ENCODE measurements at places on chromosomes 3 and 15.
A peak's percentile ranks its signal among the peaks of the same experiment; 100 is the strongest.

DNA sequence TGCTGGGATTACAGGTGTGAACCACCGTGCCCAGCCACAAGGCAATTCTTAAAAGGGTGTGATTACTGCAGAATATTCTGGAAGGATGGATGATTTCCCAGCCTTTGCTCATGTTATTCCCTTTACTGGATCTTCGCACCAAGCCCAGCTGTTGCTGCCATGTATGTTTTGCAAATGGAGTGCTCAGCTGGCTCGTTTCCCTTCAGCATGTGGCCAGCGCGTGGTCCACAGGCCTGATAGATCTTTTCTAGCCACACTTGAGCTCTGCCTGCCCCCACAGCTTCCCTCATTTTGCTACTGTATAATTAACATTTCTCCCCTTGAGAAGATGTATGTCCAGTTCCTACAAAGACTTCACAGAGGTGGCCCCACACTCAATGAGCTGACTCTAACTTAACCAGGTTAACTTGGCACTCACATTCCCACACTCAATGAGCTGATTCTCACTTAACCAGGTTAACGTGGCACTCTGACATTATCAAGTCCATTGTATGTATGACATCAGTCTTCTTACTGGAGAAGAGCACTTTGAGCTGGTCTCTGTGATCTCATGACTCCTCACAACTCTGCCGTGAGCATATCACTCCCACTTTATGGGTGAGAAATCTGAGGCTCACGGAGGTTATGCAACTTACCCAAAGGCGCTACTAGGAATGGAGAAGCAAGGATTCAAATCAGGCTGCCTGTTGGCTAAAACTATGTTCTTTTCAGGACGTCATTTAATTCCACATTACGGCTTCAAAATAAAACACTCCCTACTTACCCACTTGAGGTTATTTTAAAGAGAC, 49.2 kb downstream of the TM4SF4 start:
- peaks cover 13% of the 10 kb centered on the region for H3K36me3 ChIP-seq
- H3K27me3 ChIP-seq: no peaks in the 10 kb centered on the region
- no peak overlapping the region for H3K27ac ChIP-seq
- no peak for DNase-seq

DNA sequence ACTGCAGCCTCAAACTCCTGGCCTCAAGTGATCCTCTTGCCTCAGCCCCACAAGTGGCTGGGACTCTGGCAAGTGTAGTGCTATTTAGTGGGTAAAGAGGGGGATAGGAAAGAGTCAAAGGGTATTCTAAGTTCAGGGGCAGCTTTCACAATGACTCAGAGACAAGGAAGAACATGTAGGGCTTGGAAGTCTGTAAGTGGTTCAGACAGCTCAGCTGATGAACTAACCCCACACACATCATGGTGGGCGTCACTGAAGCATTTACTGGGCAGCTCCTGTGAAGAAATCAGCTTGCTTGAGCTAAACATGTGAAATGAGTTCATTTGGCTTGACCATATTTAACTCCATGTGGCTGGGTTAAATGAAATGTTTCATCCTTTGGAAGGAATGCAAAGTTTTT, 34.6 kb upstream of the THSD4 start:
- DNase-seq: no peak
- H3K4me1 ChIP-seq: no peaks in the 10 kb centered on the region
- H3K27ac ChIP-seq: no peak overlapping the region

GRCh38 chr15:66919421-66919820, 146.0 kb upstream of the SMAD3 start:
- H3K27me3 ChIP-seq: no peaks in the 10 kb centered on the region
- no peaks in the 10 kb centered on the region for H3K36me3 ChIP-seq
- no peak for DNase-seq

- H3K4me1 ChIP-seq: no peaks in the 10 kb centered on the region
- no peaks in the 10 kb centered on the region for H3K27me3 ChIP-seq
- no peak overlapping the region for H3K4me3 ChIP-seq
- H3K27ac ChIP-seq: no peak overlapping the region
- H3K36me3 ChIP-seq: no peaks in the 10 kb centered on the region
These were observed 76.3 kb downstream of the RAB11A start for GRCh38 chr15:65945616-65946015.

DNA sequence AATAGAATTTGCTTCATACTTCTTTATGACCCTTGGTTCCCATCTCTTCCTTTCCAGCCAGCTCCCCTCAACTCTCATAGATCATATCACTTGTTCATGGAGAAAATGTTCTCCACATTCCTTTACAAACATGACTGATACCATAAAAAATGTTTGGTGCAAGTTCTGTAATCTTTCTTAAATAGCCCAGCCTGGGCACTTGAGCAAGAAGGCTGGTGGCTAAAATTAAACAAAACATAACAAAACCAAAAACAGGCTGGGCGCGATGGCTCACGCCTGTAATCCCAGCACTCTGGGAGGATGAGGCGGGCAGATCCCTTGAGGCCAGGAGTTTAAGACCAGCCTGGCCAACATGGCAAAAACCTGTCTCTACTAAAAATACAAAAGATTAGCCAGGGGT, 8.9 kb upstream of the POLR2M start:
- no peak for DNase-seq
- no peaks in the 10 kb centered on the region for H3K36me3 ChIP-seq
- peaks cover under 1% of the 10 kb centered on the region for H3K4me1 ChIP-seq
- no peaks in the 10 kb centered on the region for H3K27me3 ChIP-seq

- H3K4me1 ChIP-seq: no peaks in the 10 kb centered on the region
- no peak overlapping the region for H3K27ac ChIP-seq
- H3K27me3 ChIP-seq: no peaks in the 10 kb centered on the region
- H3K36me3 ChIP-seq: no peaks in the 10 kb centered on the region
These were observed 60.9 kb upstream of the FSIP1 start for GRCh38 chr15:39843565-39843964.

GRCh38 chr3:177673112-177673914, 476.0 kb upstream of the TBL1XR1 start:
- H3K4me1 ChIP-seq: peaks cover 13% of the 10 kb centered on the region
- no peaks in the 10 kb centered on the region for H3K36me3 ChIP-seq
- no peak overlapping the region for H3K4me3 ChIP-seq
- H3K27me3 ChIP-seq: no peaks in the 10 kb centered on the region
- peak; percentile 43 for DNase-seq

- no peaks in the 10 kb centered on the region for H3K36me3 ChIP-seq
- H3K27me3 ChIP-seq: no peaks in the 10 kb centered on the region
- H3K27ac ChIP-seq: no peak overlapping the region
- no peak for DNase-seq
These were observed 31.4 kb upstream of the MAGEF1 start for GRCh38 chr3:184743248-184743647.

DNA sequence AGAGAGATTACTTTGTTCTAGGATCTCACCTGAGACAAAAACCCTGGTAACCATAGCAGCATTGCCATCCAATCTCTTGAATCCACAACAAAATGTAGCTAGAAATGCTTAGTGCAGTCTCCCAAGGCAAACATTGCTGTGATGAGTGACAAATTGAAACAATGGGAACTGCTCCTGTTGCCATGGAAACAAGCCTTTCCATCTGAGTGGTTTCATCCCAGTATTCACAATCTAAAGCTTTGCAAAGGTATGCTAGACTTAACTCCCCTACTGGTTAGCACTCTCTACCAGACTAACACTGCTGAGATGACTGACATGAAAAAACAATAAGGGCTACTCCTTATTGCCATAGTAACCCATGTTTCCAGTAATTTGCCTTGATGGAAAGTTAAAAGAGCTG, 172.6 kb upstream of the CNTN3 start:
- H3K27me3 ChIP-seq: no peaks in the 10 kb centered on the region
- no peak for DNase-seq
- no peak overlapping the region for H3K27ac ChIP-seq

- H3K27ac ChIP-seq: no peak overlapping the region
- no peak overlapping the region for H3K4me3 ChIP-seq
- peaks cover 28% of the 10 kb centered on the region for H3K27me3 ChIP-seq
- no peak for DNase-seq
These were observed 3.3 kb downstream of the C3orf70 start for GRCh38 chr3:185149591-185149990.

DNA sequence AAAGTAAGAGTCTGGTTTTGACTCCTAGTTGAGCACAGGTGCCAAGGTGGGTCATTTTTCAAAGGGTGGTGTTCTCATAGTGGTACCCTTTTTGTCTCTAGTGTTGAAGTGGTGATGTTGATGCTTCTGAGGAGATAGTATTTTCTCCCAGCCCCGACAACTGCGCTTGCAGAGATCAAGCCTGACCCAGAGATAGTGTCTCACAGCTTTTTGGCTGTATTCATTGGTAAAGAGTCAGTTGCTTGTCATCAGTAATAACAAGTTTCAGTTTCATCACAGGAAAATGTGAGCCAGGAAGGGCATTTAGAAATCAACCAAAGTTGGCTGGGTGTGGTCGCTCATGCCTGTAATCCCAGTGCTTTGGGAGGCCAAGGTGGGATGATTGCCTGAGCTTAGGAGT, 139.3 kb downstream of the NFKBIZ start:
- H3K4me1 ChIP-seq: no peaks in the 10 kb centered on the region
- no peaks in the 10 kb centered on the region for H3K27me3 ChIP-seq
- H3K36me3 ChIP-seq: no peaks in the 10 kb centered on the region
- no peak for DNase-seq

DNA sequence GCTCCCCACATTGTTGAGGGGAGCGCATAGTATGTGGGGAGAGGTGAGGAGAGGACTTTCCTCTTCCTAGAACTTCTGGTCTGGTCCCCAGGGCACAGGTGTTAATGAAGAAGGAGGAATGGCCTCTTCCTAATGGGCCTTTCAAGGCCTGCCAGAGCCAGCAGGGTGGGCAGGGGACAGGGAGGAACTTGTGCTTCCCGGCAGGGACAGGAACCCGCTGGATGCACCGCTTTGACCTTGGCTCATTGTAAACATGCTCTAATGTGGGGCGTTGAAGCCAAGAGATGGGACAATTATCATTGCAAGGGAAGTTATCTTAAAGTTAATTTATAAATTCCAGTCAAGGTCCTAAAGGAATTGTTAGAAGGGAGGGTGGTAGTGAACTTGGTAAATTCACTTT, 21.0 kb upstream of the CHRNB4 start:
- no peak for DNase-seq
- H3K36me3 ChIP-seq: no peaks in the 10 kb centered on the region
- no peak overlapping the region for H3K4me3 ChIP-seq
- no peaks in the 10 kb centered on the region for H3K4me1 ChIP-seq
- H3K27ac ChIP-seq: no peak overlapping the region

- H3K36me3 ChIP-seq: no peaks in the 10 kb centered on the region
- no peaks in the 10 kb centered on the region for H3K27me3 ChIP-seq
- DNase-seq: peak; percentile 54
- H3K4me3 ChIP-seq: no peak overlapping the region
- H3K27ac ChIP-seq: peak overlapping the region; percentile 41
These were observed 69.0 kb downstream of the RAB7A start for GRCh38 chr3:128794770-128795649.

GRCh38 chr15:62280625-62281024, 115.5 kb upstream of the C2CD4B start:
- H3K36me3 ChIP-seq: no peaks in the 10 kb centered on the region
- no peaks in the 10 kb centered on the region for H3K4me1 ChIP-seq
- no peak overlapping the region for H3K4me3 ChIP-seq
- H3K27ac ChIP-seq: no peak overlapping the region
- no peak for DNase-seq

GRCh38 chr15:63146684-63147083, 10.6 kb downstream of the RPS27L start:
- DNase-seq: no peak
- no peaks in the 10 kb centered on the region for H3K36me3 ChIP-seq
- H3K27ac ChIP-seq: no peak overlapping the region

DNA sequence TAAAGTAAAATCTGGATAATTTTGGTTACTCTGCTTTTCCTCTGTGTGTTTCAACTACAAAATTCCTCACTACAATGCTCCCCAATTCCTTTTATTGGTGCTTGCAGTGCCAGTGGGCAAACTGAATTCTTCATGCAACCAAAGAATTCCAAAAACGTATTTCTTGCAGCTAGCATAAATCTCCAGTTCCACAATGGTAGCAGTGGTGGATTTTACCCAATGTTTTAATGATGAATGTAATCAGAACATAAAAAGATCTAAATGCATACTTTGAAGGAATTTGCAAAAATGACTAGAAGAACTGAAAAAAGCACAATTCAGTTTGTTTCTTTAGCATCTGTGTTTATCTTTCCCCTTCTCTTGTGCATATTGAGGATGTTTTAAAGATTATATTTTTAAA, 359.6 kb upstream of the TPRG1 start:
- no peaks in the 10 kb centered on the region for H3K36me3 ChIP-seq
- DNase-seq: no peak
- no peaks in the 10 kb centered on the region for H3K4me1 ChIP-seq
- H3K27me3 ChIP-seq: no peaks in the 10 kb centered on the region
- H3K4me3 ChIP-seq: no peak overlapping the region
- H3K27ac ChIP-seq: no peak overlapping the region

DNA sequence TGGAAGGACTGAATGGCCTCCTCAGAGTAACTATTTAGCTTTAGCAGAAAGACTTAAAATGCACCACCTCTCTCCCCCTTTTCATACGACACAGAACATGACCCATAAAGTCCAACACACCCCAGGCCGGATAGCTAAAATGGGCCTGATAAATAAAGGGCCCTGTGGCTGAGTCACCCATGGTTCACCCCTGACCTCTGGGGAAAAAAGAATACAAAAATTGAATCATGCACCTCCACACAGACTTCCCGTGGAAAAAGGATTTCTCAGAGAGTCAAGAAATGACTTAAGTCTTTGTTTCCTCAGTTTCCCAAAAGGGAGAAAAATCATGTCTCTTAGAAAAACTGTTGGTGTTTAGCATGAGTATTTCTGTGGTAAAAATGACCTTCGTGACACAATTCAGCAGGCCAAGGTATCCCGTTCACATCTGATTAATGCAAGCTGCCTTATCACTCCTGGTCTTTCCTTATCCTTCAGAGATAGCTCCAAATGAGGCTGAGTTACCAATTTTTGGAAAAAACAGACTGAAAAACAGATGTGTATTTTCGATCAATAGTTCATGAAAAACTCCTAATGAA, 34.0 kb upstream of the ARHGEF3 start:
- no peak overlapping the region for H3K27ac ChIP-seq
- H3K27me3 ChIP-seq: no peaks in the 10 kb centered on the region
- peak; percentile 61 for DNase-seq
- no peaks in the 10 kb centered on the region for H3K36me3 ChIP-seq
- H3K4me1 ChIP-seq: peaks cover 35% of the 10 kb centered on the region
- no peak overlapping the region for H3K4me3 ChIP-seq

DNA sequence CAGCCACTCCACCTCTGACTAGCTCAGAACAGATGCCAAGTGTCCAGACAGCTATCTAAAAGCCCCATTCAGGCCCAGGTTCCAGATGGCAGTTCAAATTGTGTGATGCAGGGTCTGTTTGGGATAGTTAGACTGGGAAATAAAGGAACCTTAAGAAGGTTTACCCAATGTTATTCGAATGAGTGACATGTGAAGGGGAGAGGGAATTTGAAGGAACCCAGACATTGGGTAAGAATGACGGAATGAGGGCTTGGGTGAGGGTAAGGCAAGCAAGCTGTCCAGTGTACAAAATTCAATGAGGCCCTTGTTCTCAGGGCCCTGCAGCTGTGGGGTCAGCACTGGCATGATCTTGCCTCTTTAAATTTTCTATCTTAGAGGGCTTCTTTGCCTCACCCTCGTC, 34.1 kb downstream of the ATP13A5 start:
- no peaks in the 10 kb centered on the region for H3K4me1 ChIP-seq
- no peaks in the 10 kb centered on the region for H3K36me3 ChIP-seq
- DNase-seq: no peak
- no peak overlapping the region for H3K27ac ChIP-seq
